ENCODE measurements at places on chromosomes 2 and 18.

GRCh38 chr2:235550378-235550760, 56.5 kb downstream of the AGAP1 start:
- DNase-seq = no peak

GRCh38 chr2:68889500-68889899, 18.3 kb upstream of the BMP10 start:
- no peak for DNase-seq

DNA sequence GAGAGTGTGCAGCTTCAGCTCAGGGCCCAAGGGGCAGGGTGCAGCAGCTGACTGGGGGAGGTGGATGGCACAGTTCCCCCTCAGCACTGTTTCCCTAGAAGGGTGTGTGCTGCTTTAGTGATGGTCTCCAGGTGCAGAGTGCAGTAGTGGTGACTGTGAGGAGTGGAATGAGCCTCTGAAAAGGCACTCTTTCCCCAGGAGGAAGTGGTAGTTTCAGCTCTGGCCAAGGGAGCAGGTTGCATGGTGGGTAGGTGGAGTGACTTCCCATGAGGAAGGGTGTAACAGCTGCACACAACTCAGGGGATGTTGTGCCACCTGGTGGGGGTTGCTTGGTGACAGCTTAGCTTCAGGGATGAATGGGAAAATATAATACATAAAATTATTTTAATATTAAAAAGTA, 251.5 kb upstream of the NXPH2 start:
- no peak for DNase-seq

DNA sequence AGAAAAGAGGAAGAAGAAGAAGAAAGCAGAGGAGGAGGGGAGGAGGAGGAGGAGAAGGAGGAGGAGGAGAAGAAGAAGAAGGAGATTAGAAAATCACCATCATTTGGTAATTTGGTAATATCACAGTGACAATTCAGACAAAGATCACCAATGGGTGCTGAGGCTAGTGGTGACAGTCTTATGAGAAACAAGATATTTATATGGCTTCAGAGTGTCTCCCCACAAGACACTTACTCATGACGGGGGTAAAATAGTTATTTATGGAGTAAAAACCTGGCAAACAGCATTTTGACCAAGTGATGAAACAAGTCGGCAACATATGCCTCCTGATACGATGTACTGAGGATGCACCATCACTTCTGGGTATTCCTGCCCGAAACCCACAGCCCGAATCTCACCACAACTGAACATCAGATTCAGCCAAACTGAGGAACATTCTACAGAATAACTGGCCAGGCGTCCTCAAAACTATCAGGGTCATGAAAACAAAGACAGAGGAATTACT, 4.9 kb downstream of the ASPRV1 start:
- no peak for DNase-seq

GRCh38 chr18:44838971-44839666, 158.4 kb downstream of the SETBP1 start:
- DNase-seq = peak; percentile 13

DNA sequence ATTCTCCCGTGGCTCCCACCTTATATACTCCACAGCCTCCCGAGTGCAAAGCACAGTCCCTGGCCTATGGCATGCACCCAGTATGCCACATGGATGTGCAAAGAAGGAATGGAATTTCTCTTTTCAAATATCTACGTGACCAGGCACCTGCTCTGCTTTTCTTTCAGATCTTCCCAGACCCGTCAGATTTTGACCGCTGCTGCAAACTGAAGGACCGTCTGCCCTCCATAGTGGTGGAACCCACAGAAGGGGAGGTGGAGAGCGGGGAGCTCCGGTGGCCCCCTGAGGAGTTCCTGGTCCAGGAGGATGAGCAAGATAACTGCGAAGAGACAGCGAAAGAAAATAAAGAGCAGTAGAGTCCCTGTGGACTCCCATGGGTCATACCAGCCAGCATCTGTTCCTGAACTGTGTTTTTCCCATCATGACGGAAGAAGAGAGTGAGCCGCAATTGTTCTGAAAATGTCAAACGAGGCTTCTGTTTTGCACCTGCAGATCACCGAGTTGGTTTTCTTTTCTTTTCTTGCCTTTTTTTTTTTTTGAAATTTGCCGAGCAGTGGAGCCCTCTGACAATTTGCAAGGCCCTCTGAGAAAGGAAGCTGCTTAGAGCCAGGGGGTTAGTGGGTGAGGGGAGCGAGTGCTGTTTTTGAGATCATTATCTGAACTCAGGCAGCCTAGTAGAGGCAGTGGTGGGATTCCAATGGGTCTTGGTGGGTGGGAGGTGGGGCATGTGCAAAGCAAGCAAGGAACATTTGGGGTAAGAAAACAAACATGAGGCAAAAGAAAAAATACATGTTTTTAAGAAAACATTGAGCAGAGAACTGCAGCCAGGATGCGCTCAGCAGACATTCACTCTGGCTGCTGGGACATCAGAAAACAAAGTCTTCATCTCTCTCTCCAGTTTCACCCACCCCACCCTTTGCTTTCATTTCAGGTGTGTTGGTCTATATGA, 26.2 kb downstream of the LBH start:
- DNase-seq = no peak

DNA sequence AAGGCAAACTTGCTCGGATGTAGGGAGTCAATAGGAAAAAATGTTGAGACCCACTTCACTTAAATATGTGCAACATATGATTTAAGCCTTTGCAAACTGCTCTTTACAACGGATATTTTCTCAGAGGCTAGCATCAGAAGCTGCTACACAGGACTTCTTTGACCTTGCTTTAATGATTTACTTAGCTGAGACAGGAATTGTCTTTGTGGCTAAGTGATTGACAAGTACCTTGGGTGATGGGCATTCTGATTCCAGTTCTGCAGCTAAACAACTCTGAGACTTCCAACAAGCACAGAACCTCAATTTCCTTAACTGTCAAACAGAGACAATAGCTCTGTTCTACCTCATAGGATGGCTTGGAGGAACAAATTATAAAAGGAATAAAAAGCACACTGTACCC, 150.2 kb downstream of the NCKAP5 start:
- no peak for DNase-seq

DNA sequence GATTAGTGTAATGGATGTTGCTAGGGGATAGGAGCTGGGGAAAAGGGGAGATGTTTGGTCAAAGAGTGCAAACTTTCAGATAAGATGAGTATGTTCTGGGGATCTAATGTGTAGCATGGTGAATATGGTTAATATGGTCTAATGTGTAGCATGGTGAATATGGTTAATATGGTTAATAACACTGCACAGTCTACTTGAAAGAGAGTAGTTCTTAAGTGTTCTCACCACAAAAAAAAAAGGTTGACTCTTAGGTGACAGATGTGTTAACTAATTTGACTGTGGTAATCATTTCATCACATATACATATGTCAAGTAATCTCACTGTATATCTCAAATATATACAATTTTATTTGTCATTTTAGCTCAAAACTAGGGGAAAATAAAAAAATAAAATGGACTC, 121.3 kb upstream of the CD226 start:
- DNase-seq = no peak

- DNase-seq = no peak
These were observed 74.7 kb downstream of the SDC1 start for GRCh38 chr2:20150110-20150706.

GRCh38 chr2:204576362-204576979, 31.2 kb downstream of the PARD3B start:
- no peak for DNase-seq

GRCh38 chr2:207341804-207342203, 176.1 kb upstream of the KLF7 start:
- DNase-seq = no peak

- DNase-seq = no peak
These were observed 455.1 kb upstream of the HS6ST1 start for GRCh38 chr2:128773641-128774319.

GRCh38 chr2:31660165-31660564, 79.4 kb upstream of the SRD5A2 start:
- DNase-seq = no peak

DNA sequence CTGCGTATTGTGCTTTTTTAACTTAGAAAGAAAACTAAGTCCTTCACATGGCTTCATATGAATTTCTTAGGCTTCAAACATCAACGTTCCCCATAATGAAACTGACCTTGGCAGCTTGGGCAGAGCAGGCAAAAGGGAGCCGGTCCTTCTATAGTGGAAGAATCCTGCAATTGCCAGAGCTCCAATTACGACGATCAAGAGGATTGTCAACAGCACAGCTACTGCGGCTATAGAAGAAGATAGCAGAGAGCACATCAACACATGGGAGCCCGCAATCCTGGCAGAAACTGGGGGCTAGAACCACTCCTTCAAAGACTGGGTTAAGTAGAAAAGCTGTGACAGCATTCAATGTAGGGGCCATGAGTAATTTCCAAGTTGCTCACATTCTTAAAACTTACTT, 69.8 kb downstream of the DHRS9 start:
- DNase-seq = no peak

DNA sequence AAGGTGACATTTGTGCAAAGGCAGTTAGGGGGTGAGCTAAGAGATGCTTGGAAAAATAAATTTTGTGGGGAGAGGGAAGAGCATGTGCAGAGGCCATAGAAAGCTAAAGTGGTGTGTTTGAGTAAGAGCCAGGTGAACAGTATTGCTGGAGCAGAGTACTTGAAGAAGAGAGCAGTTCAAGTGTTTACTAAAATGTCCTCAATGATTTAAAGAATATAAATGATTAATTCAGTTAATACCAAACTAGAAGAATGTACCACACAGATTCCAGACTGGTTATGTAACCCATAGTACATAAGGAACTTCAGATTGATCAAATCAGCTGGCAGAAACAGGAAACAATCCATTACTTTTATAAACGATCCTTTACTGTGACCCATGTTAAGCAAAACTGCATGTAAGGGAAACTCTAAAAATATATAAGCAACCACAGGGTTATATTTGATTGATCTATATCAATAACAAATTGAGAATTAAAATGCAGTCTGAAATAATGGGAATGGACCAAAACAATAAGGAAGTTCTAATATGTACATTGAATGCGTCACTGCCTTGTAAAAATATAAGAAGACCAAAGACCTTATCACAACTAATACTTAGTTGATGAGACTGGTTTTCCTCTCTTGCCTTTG, 76.9 kb downstream of the LDAH start:
- peak; percentile 74 for DNase-seq

DNA sequence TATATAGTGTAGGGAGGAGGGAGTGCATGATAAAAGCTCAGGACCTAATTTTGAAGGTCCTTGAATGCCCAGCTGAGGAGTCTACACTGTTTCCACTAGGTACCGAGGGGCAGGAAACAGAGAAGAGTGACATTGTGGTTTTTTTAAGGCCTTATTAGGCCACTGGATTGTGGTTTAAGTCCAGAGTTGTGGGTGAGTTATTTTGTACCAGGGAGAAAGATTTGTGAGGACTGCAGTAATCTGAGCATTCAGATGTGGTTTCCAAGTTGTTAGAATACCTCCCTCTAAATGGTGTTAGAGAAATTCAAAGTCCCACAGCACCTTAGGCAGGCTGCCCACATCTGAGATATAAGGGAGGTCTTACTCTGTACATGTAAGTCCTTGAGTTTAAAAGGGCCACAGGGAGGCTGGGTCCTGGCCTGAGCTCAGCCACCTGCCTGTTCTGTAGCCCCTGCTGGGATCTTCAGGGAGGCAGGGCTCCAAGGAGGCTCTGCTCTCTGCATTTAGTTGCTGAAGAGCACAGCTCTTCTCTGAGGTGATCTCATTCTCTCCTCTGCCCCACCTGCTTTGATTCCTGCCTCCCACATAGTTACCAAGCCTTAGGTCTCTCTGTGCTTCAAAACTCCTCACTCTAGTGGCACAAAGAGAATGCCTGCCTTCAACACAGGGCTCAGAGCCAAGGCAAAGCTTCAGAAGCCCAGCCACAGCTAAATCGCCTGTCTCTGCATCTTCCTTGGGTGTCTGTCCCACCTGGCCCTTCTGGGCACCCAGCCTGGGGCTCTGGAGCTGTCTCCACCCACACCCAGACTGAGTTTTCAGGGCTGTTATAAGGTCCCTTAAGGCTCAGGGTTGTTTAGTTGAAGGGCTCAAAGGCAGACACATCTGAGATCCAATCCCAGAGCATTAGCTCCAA, 88.1 kb downstream of the VSNL1 start:
- no peak for DNase-seq

DNA sequence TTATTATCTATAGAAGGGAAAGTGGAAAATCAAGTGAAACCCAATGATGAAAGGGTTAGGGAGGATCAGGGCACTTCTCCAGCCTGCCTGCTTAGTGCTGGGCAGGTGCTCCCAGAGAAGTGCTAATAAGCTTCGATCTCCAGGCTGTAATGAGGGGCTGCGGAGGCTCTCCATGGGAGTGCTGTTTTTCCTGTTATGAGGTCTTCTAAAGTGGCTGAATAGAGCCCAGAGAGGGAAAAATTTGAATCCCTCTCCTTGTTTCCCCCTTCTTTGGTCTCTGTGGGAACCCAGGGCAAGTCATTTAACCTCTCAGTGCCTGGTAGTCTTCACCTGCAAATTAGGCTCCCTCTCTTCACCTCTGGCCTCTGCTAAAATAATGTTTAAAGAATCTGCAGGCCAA, 351.7 kb upstream of the DCC start:
- DNase-seq = no peak

- no peak for DNase-seq
These were observed 443.4 kb downstream of the ZNF516 start for GRCh38 chr18:76051396-76052226.

GRCh38 chr2:43049836-43050801, 176.3 kb downstream of the ZFP36L2 start:
- no peak for DNase-seq

GRCh38 chr18:51712821-51713220, 515.3 kb upstream of the MEX3C start:
- DNase-seq = no peak

DNA sequence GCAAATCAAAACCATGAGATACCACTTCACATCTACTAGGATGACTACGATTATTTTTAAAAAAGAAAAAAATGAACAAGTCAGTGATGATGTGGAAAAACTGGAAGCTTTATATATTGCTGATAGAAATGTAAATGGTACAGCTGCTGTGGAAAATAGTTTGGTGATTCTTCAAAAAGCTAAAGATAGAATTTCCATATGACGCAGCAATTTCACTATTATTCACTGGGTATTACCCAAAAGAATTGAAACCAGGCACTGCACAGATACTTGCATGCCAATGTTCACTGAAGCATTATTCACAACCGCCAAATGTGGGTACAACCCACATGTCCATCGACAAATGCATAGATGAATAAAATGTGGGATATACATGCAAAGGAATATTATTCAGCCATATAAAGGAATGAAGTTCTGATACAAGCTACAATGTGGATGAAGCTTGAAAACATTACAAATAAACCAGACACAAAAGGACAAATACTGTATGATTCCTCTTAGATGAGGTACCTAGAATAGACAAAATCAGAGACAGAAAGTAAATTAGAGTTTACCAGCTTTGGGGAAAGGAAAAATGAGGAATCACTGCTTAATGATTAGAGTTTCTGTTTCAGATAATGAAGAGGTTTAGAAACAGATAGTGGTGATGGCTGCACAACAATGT, 11.1 kb downstream of the RTTN start:
- no peak for DNase-seq

DNA sequence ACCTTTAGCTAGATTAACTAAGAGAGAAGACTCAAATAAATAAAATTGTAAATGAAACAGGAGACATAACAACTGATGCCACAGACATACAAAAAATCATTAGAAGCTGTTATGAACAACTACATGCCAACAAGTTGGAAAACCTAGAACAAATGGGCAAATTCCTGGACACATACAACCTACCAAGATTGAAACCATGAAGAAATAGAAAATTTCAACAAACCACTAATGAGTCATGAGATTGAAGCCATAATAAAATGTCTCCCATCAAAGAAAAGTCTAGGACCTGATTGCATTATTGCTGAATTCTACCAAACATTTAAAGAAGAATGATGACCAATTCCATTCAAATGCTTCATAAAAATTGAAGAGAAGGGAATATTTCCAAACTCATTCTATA, 54.3 kb downstream of the ST3GAL5 start:
- no peak for DNase-seq

All from endothelial cell of umbilical vein (primary cell).